GM04503 (cell line): ENCODE measurements at places on chromosomes 2 and 18.
A peak's percentile ranks its signal among the peaks of the same experiment; 100 is the strongest.

GRCh38 chr18:75324686-75325257 is 102.7 kb downstream of the SMIM21 start:
- no peak for DNase-seq

DNA sequence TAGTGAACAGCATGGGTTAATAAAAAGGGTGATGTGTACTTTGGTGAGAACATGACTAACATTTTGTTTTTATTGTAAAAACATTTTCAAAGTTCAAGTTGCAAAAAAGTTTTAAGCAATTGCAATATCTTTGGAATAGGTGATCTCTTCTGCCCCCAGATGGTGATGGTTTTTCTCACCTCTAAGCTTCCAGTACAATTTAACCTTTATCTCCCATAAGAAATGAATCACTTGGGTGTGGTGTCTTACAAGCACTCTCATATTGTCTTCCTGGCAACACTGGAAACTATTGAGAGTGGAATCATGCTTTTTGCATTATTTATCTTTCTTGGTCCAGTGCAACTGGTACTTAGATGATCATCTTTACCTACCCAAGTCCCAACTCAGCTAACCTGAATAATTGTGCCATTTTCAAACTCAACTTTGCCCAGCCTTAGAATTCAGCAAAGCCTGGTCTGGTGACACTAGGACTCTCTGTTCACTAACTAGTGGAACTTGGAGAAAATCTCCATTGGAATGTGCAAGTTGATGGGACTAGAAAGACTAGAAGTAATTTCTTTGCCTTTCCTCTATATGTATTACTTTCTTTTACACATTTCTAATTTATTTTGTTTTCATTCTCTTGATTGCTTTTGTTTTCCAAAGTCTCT is 964.7 kb upstream of the ZEB2 start:
- peak; percentile 39 for DNase-seq

- no peak for DNase-seq
Measured at GRCh38 chr2:149169656-149170055, 131.2 kb downstream of the LYPD6B start.

GRCh38 chr18:30486856-30487255 is 555.7 kb downstream of the DSC3 start:
- DNase-seq, result no peak

DNA sequence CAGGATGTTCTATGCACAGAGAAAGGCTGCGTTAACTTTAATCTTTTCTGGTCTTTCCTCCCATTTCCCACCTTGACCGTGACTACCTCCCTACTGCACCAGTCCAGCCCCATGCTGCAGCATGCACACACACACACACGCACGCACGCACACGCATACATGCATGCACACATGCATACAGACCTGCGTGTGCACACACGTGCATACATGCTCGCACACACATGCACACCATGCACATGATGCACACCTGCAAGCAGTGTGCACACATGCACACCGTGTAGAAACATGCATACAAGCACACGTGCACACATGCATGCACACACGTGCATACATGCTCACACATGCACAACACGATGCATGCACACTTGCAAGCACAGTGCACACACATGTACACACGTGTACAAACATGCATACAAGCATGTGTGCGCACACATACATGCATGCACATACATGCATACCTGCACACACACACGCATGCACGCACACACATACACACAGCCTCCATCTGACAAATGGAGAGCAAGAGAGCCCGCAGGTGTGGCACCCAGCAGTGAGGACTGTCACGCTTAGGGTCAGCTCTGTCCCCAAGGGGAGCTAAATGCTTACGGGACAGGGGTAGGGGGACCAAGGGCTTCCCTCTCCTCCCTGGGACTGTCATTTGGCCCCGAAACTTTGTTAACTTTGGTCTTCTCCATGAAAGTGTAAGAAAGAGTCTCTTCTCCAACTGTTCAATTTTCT is 18.2 kb downstream of the SNORC start:
- DNase-seq, result no peak

DNA sequence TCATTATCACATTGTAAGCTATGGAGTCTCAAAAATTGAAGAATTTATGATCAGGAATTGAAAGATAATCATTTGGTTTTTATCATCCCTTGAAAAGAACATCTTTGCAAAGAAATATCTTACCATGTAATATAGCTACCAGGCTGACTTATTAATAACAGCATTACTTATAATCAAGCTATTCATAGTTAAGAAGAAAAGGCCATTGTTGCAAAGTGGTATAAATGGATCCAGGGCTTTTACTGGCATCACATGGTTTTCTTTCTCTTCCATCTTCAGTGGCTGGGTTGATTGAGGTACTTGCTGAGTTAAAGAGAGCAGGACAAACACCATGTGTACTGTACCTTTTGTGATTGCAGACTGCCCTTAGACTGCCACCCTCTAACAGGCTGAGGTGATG is 39.6 kb downstream of the MFSD6 start:
- DNase-seq, result no peak

DNA sequence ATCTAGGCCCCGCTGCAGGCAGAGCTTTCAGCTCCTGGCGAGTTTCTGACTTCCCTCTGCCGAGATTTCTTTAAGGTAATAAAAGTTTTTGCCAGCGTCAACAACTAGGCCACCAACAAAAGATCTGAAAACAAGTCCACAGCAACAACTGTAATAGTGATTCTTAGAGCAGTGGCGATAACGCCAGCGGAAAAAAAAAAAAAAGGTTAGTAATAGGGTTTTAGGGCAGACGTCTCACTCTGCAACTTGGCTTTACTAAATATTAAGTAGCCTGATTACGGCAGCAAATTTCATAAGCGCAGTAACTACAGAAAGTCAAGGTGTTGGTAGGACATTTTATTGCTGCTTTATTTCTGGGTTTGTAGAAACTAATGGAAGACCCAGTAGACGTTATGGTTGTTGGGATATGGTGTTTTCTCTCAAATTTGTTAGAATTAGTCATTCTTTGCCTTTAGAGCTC is 481 bp downstream of the SLC30A6 start:
- DNase-seq, result no peak

- no peak for DNase-seq
Measured at GRCh38 chr18:4107049-4107467, 348.0 kb downstream of the DLGAP1 start.

GRCh38 chr2:33670392-33670937 is 71.4 kb upstream of the FAM98A start:
- DNase-seq, result no peak
